ENCODE measurements at places on chromosomes 4 and X. TPM values are rescaled to one million over a fixed set of nuclear protein-coding genes. Genes with fewer than 3 reads are reported as not detected.

NFKB1 gene
- 18.0 TPM for total RNA-seq

ADH7 gene
- total RNA-seq = not detected

SPOCK3 gene
- 0.22 TPM for total RNA-seq

GLOD5 gene
- not detected for total RNA-seq

USP17L13 gene
- not detected for total RNA-seq

KIT gene
- total RNA-seq = 1.2 TPM

PROM1 gene
- total RNA-seq = 2.9 TPM

RTL9 gene
- 0.66 TPM for total RNA-seq

SPATA18 gene
- 1.6 TPM for total RNA-seq

EPGN gene
- total RNA-seq = not detected

PDLIM5 gene
- 982 TPM for total RNA-seq

- no peaks in the 10 kb centered on the region for H3K27me3 ChIP-seq
- H3K4me1 ChIP-seq = no peaks in the 10 kb centered on the region
- no peak overlapping the region for H3K4me3 ChIP-seq
- H3K36me3 ChIP-seq = no peaks in the 10 kb centered on the region
Measured at GRCh38 chrX:23749576-23749975, 6.5 kb upstream of the ACOT9 start.

GRCh38 chr4:123922847-123923246 is 526.3 kb downstream of the SPRY1 start:
- H3K4me1 ChIP-seq = peaks cover 18% of the 10 kb centered on the region
- H3K36me3 ChIP-seq = no peaks in the 10 kb centered on the region
- peak overlapping the region; percentile 28 for H3K27ac ChIP-seq

DNA sequence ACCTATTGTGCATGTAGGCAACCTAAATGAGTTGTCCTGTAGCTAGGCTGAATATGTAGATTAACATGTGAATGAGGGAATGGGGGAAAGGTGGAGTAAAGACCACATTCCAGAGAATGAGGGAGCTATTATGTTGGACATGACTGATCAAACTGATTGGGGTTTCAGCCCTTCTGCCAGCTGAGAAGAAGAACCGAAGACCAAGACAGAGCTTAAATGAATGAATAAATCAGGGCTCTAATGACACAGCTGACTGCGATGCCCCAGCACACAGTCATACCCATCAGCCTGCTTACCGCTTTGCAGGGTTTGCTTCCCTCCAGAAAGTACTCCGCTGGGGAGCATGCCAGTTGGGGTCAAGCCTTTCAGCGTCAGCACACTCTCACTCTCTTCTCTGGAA is 315.4 kb downstream of the PPP3CA start:
- peaks cover 7% of the 10 kb centered on the region for H3K36me3 ChIP-seq
- no peak overlapping the region for H3K4me3 ChIP-seq

DNA sequence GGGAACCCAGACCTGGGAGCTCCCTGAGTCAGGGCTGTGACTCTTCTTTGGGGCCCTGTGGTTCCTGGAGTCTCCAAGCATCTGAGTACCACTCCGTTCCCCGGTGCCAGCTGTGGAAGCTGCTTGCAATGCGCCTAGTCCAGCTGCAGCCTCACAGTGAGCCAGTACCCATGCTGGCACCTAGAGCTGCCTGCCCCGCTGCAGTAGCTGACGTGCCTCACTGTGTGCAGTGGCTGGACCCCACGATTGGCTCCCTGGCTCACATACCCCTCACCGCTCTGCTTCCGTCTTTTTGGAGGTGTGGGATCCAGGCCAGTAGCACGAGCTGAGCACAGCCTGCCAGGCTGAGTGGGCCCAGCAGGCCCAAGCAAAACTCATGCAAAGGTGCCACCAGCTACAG is 32.1 kb upstream of the PAGE1 start:
- no peak overlapping the region for H3K27ac ChIP-seq
- no peak overlapping the region for H3K4me3 ChIP-seq
- no peak for DNase-seq
- H3K27me3 ChIP-seq = no peaks in the 10 kb centered on the region

GRCh38 chr4:94979621-94980020 is 221.9 kb downstream of the BMPR1B start:
- no peaks in the 10 kb centered on the region for H3K36me3 ChIP-seq
- no peak overlapping the region for H3K4me3 ChIP-seq
- H3K27me3 ChIP-seq = no peaks in the 10 kb centered on the region
- DNase-seq = no peak
- H3K4me1 ChIP-seq = no peaks in the 10 kb centered on the region
- no peak overlapping the region for H3K27ac ChIP-seq

- H3K36me3 ChIP-seq = peaks cover 75% of the 10 kb centered on the region
- H3K27ac ChIP-seq = no peak overlapping the region
- H3K4me3 ChIP-seq = no peak overlapping the region
- H3K4me1 ChIP-seq = peaks cover 18% of the 10 kb centered on the region
Measured at GRCh38 chrX:71292669-71293365, 8.7 kb upstream of the ITGB1BP2 start.

- no peak overlapping the region for H3K27ac ChIP-seq
- H3K36me3 ChIP-seq = no peaks in the 10 kb centered on the region
- no peak overlapping the region for H3K4me3 ChIP-seq
- no peak for DNase-seq
Measured at GRCh38 chrX:43314525-43314924, 341.6 kb upstream of the MAOA start.

GRCh38 chr4:101217353-101218031 is 129.8 kb downstream of the PPP3CA start:
- peaks cover 48% of the 10 kb centered on the region for H3K4me1 ChIP-seq
- H3K27me3 ChIP-seq = no peaks in the 10 kb centered on the region
- DNase-seq = no peak
- H3K4me3 ChIP-seq = no peak overlapping the region
- H3K27ac ChIP-seq = no peak overlapping the region
- no peaks in the 10 kb centered on the region for H3K36me3 ChIP-seq

DNA sequence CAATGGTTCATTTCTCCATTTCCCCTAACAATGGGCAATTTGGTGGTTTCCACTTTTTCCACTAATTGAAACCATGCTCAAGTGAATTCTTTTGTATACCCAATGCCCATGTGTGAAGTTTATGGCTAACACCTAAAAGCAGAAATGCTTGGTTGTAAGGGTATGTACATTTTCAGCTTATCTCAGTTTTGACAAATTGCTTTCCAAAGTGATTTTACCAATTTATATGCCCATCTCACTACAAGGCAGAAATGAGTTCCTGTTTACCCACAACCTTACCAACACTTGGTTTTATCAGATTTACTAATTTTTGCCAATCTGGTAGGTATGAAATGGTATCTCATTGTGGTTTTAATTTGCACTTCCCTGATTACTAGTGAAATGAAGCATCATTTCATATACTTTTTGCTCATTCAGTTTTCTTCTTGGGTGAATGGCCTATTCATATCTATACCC is 14.8 kb downstream of the GPR34 start:
- no peak overlapping the region for H3K4me3 ChIP-seq
- H3K27me3 ChIP-seq = no peaks in the 10 kb centered on the region
- no peaks in the 10 kb centered on the region for H3K36me3 ChIP-seq
- no peak for DNase-seq

- no peaks in the 10 kb centered on the region for H3K36me3 ChIP-seq
- no peak overlapping the region for H3K27ac ChIP-seq
- H3K27me3 ChIP-seq = peaks cover 98% of the 10 kb centered on the region
- H3K4me1 ChIP-seq = no peaks in the 10 kb centered on the region
Measured at GRCh38 chr4:5968246-5968645, 50.0 kb downstream of the C4orf50 start.

GRCh38 chr4:168656946-168657473 is 160.2 kb downstream of the PALLD start:
- no peak overlapping the region for H3K4me3 ChIP-seq
- H3K36me3 ChIP-seq = no peaks in the 10 kb centered on the region
- H3K27me3 ChIP-seq = no peaks in the 10 kb centered on the region
- no peak for DNase-seq

GRCh38 chrX:15310117-15310516 is 5.3 kb downstream of the ASB11 start:
- H3K27ac ChIP-seq = peak overlapping the region; percentile 84
- no peaks in the 10 kb centered on the region for H3K27me3 ChIP-seq
- DNase-seq = no peak
- H3K4me3 ChIP-seq = peak overlapping the region; percentile 62

GRCh38 chr4:1716065-1716945 is 4.2 kb upstream of the SLBP start:
- H3K36me3 ChIP-seq = peaks cover 21% of the 10 kb centered on the region
- H3K4me3 ChIP-seq = no peak overlapping the region
- DNase-seq = no peak
- peaks cover 92% of the 10 kb centered on the region for H3K4me1 ChIP-seq
- H3K27ac ChIP-seq = no peak overlapping the region

DNA sequence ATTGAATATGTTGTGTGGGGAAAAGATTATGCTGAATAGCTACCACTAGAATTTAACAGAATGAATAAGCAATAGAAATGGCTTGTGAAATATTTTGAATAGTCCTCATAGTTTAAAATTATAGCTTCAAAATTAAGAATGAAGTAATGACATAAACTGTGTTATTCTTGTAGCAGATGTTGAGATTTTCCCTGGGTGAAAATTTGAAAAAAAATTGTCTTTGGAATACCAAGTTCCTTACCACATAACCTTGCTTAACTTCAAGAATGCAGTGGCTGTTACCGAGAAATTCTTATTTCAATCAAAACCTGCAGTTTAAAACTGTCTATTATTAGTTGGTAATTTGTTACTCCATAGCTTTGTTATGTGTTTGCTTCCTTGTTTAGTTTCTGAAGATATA is 1268.6 kb downstream of the RAPGEF2 start:
- H3K4me1 ChIP-seq = no peaks in the 10 kb centered on the region
- DNase-seq = no peak
- H3K36me3 ChIP-seq = no peaks in the 10 kb centered on the region
- H3K27me3 ChIP-seq = no peaks in the 10 kb centered on the region
- H3K27ac ChIP-seq = no peak overlapping the region

DNA sequence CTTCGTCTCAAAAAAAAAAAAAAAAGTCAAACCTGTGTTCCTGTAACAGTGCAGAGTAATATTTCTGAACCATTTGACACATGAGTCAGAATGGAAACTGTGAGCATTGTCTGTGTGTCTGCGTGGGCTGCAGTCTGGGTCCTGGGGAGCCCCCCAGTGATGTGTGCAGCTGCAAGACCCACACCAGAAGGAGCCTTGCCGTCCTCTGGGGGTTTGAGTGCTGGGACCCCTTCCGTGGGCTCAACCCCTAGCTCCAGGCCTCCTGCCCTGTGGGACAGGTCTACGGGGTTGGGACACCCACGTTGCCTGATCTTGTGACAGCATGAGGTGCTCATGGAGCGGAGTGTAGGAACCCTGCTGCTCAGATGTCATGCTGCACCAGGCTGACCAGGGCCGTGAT is 43.7 kb downstream of the DDX3X start:
- H3K27me3 ChIP-seq = no peaks in the 10 kb centered on the region
- no peak for DNase-seq
- H3K4me3 ChIP-seq = no peak overlapping the region
- no peaks in the 10 kb centered on the region for H3K36me3 ChIP-seq

DNA sequence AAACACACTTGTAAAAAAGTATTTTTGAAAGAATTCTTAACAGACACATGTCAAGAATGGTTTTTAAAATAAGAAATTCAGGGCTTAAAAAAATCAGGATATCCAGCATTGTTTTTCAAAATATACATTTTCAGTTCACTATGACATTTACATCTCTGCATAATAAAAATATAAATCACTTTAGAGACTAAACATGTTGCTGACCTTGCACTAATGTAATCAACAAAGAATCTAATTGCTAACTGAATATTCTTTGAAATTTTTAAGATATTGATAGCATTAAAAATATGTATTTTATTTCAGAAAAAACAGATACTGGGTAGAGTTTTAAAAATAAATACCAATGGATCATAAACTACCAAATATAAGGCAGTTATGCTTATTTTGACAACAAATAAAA is 26.4 kb downstream of the RPS6KA6 start:
- no peak overlapping the region for H3K4me3 ChIP-seq
- no peaks in the 10 kb centered on the region for H3K27me3 ChIP-seq
- no peaks in the 10 kb centered on the region for H3K4me1 ChIP-seq

GRCh38 chrX:139691493-139691842 is 16.5 kb downstream of the MCF2 start:
- H3K4me3 ChIP-seq = peak overlapping the region; percentile 64
- H3K36me3 ChIP-seq = no peaks in the 10 kb centered on the region
- peak; percentile 14 for DNase-seq
- no peaks in the 10 kb centered on the region for H3K4me1 ChIP-seq
- no peak overlapping the region for H3K27ac ChIP-seq

DNA sequence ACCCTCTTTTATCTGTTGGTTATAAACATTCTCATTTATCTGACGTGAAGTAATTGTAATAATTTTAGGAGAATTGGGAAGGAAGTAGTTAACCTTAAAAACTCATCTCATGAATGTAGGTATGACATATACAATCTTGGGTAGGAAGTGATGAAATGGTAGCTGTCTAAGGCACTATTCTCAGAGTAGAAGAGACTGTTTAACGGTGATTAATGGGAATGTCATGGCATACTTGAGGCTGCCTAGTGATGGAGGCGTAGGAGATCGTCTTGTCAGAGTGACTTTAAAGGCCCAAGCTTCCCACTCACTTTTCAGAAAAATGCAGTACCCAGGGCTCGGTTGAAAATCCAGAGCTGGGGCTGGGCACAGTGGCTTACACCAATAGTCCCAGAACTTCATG is 19.4 kb upstream of the AGA start:
- H3K4me3 ChIP-seq = no peak overlapping the region
- no peak for DNase-seq
- H3K27ac ChIP-seq = no peak overlapping the region

DNA sequence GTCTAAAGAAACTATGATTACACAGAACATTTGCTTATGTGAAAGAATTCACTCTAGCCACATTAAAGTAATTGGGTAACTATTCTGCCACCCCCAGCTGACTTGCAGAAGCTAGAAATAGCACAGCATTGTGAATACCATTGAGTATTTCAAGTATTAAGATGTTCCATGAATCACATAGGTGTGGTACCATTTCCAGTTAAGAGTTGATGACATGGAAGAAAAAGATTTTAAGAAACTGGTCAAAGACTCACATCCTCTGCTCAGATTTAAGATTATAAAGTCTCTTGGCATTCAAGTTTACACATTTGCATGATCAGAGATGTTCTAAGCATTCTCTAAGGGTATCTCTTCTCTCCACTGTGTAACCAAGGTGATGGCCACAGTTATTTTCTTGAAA is 287.5 kb downstream of the CAMK2D start:
- no peaks in the 10 kb centered on the region for H3K27me3 ChIP-seq
- H3K27ac ChIP-seq = peak overlapping the region; percentile 91
- no peak overlapping the region for H3K4me3 ChIP-seq
- H3K4me1 ChIP-seq = peaks cover 57% of the 10 kb centered on the region
- DNase-seq = no peak
- peaks cover 26% of the 10 kb centered on the region for H3K36me3 ChIP-seq

- H3K4me1 ChIP-seq = no peaks in the 10 kb centered on the region
- no peak overlapping the region for H3K4me3 ChIP-seq
- no peak for DNase-seq
- H3K36me3 ChIP-seq = no peaks in the 10 kb centered on the region
- no peak overlapping the region for H3K27ac ChIP-seq
Measured at GRCh38 chrX:100654261-100654660, 10.3 kb downstream of the SRPX2 start.

Data from left ventricle myocardium inferior (tissue), 1 donor.